ENCODE measurements at places on chromosomes 11 and 22.

- no peak for DNase-seq
Observed at GRCh38 chr11:132873841-132874240, 658.5 kb downstream of the OPCML start.

DNA sequence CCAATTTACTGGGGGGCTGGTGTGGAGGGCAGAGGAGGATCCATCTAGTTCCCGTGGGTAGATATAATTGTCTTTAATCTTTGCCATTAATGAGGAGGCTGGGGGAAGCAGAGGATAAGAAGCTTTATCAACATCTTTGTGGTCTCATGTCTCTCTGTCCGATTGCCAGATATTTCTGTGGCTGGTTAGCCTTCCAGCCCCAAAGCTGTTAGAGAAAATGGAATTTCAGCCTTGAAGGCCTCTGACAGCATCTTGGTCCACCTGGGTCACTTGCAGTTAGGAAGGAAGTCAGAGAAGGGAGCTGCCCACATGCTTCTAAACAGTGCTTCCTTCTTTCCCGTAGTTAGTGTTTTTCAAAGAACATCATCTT, 56.9 kb downstream of the ABTB2 start:
- DNase-seq, result no peak

DNA sequence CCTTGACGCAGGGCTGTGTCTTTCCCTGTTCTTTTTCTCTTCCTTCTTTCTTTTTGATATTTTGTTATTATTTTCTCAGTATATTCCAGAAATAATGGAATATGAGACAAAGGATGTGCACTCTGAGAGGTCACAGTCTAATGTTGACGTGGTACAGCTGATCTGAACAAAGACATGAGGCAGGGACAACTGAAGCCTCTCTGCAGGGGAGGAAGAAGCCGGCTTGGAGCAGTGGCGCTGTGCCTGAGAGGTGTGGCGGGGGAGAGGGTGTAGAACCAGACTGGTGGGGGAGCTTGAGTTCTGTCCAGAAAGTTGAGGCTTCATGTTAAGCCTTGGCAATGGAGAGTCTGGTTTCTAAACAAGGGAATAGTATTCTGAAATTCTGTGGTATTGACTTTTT, 34.7 kb downstream of the ADAMTS15 start:
- DNase-seq, result no peak

DNA sequence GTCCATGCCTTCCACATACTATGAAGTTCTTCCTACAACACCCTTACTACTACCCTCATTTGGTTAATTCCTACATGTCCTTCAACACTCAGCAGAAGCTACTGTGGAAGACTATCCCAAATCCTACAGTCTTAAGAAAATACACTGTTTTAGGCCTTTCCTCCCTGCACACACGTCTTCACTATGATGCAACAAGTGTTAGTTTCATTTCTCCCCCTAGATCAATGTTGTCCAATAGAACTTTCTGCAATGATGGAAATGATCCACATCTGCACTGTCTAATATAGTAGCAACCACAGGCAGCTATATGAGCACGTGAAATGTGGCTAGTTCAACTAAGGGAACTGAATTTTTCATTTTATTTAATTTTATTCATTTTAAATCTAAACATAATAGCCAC, 46.7 kb upstream of the CCDC34 start:
- no peak for DNase-seq

GRCh38 chr11:89490981-89491690, at the start of gene NOX4:
TSS of gene NOX4 (minus strand) at chr11:89491375. CDS start at chr11:89491246, 129 bp downstream.
- DNase-seq, result no peak

DNA sequence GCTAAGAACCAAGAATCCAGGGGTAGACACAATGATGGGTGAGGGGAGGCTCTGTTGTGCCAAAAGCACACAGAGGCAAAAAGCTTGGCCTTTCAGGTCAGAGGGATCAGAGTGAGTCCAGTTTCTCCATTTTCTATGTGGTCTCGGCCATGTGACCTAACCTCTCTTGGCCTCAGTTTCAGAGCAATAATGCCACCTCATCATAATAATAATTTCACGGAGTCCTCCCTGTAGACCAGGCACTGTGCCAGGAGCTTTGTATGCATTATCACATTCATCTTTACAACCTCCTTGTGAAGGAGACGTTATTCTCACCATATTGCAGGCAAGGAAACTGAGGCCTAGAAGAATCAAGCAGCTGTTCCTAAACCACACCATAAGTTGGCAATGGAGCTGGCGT, 120.2 kb downstream of the WT1 start:
- no peak for DNase-seq

DNA sequence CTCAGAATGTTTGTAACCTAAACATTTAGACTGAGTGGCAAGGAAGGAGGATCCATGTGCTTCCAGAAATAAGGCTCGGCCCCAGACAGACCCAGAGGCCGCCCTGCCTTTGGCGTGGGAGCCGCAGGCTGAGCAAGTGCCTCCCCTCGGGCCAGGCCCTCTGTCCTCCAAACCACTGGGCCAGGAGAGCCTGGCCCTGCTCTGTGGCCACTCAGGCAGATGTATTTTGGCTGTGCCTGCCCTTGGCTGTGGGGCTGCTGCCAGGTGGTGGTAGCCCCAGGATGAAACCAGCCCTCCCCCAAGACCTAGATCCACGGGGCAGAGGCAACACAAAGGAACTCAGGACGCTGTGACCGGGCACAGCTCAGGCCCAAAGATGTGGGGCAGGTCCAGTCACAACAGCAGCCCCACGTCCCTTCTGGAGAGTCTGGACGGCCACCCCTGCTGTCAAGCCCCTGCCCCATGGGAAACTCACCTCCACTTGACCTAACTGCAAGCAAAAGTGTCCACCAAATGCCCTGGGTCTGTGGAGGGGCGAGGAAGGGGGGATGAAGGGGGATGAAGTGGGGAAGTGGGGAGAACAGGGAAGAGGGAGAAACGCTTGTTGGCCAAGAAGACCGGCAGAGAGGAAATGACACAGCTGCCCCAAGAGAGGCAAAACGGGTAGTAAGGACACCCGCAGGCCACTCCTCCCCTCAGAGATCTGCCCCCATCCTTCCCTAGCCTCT, 24.0 kb downstream of the PISD start:
- DNase-seq, result peak; percentile 50

DNA sequence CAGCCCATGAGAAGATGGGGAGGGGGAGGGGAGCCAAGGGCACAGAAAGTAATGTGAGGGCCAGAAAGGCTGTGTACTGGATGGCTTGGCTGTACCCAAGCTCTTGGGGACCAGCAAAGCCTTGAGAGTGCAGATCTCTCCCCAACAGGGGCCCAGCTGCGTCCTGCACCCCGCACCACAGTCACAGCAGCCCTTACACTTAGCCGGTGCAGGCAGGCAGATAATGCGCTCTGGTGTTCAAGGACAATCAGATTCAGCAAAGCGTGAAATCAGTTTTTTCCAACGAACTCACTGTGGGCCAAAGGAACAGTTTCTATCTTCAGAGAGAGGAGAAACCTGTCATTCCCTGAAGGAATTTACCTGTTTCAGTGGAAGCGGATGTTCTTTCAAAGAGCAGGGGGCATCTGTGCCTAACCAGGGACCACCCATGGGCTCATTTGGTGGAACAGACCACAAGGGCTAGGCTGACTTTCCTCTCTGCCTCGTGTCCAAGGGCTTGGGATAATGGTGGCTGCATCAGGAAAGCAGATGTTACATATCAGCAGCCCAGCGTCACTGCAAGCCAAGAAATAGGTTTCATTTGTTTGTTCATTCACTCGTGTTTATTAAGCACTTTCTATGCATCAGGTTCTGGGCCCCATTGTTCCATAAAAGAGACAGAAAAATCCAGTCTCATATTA, 81.2 kb upstream of the SPON1 start:
- peak; percentile 10 for DNase-seq

- DNase-seq, result peak; percentile 65
Observed at GRCh38 chr22:50581950-50582492, 628 bp downstream of the CHKB start.

DNA sequence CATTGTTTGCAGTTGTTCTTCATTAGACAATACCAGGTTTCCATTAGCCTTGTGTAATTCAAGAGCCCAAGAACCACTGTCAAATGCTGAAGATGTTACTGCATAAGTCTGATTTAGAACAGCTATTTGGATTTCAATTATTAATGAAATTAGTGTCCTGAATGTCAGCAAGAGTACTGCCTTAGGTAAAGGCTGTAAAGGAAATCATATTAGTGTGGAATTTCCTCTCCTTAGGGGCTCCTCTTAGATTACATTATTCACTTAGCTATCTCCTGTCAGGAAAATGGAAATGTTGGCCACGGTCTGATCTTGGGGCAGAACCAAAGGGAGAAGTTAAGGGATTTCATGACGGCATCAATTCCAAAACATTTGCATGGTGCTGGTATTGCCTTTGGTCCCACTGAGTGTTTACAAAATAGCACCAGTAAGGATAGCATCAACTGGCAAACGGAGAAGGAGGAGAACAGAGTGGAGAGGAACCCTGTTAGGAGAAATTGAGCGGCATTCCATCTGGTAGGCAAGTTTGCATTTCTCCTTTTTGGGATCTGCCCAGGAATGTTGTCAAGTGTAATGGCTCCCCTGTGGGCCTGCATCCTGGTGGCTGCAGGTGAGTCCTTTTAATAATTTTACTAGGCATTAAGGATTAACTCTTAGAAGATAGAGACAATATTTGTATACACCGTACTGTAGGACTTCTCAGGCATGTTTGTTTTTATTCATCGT, at the start of gene HTR3B:
HTR3B (plus strand) TSS at position 418 of the 723 bp plus-strand sequence; CDS start at position 556, 138 bp downstream.
- DNase-seq, result no peak

DNA sequence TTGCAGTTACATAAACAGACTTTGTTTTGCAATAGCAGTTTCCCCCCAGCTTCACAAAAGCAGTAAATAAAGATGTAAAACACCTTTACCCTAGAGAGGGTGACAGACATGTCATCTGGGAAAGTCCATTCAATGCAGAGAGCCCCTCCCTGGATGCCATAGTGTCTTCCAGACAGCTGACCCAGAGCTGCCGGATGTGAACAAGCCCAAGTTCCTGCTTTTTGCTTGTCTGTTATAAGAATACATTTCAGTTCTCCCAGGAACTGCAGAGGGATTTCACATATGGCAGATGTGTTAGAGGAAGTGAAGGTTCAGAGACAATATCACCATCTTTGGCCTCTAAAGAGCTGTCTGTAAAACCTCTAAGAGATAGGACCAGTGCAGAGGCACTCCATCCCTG, 48.9 kb downstream of the RELT start:
- DNase-seq, result no peak

GRCh38 chr22:46069521-46070214, 80.7 kb upstream of the PPARA start:
- DNase-seq, result no peak

DNA sequence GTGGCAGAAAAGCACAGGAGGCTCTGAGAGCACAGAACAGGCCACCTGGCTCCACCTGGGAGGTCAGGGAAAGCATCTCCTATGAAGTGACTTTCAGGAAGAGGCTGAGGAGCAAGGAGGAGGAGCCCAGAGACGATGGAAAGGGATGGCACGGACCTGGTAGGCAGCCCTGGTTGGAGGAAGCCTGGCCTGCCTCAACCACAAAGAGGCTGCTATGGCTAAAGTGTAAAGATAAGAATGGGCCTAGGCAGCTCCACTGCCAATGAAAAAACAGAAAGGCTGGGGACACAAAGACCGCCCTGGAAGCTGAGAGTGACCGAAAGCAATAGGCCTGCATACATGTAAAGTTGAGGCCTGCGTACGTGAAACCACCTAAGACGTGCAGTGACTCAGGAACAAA, 31.2 kb upstream of the ETS1 start:
- no peak for DNase-seq

DNA sequence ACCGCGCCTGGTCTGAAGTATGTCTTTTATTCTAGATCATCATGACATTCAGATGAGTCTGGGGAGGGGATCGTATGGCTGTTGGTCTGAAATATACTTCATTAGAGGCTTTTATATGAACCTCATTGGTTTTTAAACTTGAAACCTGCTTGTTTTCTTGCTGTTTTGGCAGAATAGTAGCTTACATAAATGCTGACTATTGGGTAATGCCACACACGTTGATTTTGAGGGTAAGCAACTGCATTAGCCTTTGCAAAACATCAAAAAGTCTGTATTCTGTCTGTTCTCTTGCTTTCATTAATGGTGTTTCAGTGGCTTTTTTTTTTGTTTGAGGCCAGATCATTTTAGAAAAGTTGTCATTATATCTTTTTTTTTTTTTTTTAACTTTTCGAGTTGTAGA, 14.2 kb downstream of the PPME1 start:
- no peak for DNase-seq

DNA sequence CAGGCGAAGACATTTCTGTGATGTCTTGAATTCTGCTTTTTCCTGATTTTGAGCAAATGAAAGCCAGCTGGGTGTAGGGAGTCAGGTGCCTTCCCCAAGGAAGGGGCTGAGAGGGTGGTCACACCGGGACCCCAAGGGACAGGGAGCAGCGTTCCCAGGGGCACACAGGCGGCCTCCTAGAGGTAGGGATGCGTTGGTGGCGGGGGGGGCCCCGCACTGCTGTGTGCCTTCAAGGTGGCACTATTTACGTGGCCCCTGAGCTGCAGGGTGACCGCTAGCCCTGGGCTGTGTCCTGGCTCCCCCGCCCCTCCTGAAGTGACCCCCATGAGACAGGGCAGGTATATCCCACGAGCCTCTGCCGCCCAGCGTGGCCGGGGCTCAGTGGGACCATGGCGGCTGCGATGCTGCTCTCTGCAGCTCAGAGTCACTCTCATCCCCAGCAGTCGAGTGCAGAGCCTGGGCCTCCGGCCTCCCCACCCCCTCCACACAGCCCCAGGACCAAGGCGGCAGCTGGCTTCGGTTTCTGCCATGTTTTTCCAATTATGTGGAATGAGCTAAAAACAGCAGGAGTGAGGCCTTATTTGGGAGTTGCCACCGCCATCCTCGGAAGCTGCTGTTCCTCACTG, 60.9 kb downstream of the LRP5 start:
- no peak for DNase-seq

DNA sequence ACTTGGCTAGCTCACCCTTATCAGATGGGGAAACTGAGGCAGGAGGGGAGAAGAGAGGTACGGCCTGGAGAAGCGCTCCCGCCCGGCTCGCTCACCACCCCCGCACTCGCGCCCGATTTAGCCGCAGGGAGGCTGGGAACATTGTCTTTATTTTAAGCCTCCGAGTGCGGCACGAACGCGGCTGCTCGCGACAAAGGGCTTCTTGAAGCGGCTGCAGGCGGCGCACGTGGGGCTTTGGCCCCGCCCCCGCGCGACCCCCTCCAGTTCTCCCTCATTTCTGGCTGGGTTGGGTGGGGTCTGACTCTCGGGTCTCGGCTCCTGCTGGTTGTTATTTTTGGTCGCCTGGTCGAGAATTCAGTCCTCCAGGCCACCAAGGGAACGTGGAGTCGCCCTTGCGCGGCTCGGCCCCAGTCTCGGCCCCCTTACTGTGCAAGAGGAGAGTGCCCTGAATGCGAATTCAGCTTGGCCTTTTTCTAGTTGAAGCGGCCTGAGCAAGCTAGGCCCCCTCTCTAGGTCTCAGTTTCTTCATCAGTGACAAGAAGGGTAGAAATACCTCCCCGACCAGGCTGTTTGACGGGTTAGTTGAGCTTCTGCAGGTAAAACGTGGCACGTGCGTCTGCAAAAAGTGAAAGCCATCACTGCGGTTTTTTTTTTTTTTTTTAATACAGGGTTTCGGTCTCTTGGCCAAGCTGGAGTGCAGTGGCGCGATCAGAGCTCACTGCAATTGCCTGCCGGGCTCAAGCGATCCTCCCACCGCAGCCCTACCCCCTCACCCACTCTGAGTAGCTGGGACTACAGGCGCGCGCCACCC, 2.6 kb upstream of the CHRM1 start:
- no peak for DNase-seq

GRCh38 chr11:8746331-8746974, 63.9 kb downstream of the RPL27A start:
- no peak for DNase-seq
